Stimulated activated CD8-positive, alpha-beta memory T cell treated with anti-CD3 and anti-CD28 coated beads, Interleukin-7, amount 100 ng/mL, for 4 hours (primary cell): ENCODE measurements at places on chromosomes 7 and 10.
A peak's percentile ranks its signal among the peaks of the same experiment; 100 is the strongest.

- DNase-seq, result no peak
Measured at GRCh38 chr7:93414574-93414973, 159.9 kb downstream of the CALCR start.

DNA sequence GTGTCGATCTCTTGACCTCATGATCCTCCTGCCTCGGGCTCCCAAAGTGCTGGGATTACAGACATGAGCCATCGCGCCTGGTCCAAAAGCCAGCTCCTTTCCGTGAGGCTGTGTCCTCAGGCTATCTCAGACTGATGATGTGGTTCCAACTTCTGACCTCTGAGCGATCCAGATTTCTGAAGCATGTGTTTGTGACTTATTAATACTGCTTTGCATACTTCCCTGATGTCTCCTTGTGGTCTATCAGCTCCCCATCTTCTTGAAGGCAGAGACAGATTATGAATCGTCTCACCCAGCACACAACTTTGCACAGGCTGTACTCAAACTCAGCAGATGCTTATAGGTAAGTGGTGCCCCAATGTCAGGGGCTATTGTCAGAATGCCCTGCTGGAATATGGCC lies 2.0 kb upstream of the PLPP4 start:
- DNase-seq, result no peak

GRCh38 chr10:132265890-132266496 lies 41.8 kb downstream of the STK32C start:
- DNase-seq, result no peak

- peak; percentile 58 for DNase-seq
Measured at GRCh38 chr10:26860102-26860442, 686 bp downstream of the ABI1 start.

DNA sequence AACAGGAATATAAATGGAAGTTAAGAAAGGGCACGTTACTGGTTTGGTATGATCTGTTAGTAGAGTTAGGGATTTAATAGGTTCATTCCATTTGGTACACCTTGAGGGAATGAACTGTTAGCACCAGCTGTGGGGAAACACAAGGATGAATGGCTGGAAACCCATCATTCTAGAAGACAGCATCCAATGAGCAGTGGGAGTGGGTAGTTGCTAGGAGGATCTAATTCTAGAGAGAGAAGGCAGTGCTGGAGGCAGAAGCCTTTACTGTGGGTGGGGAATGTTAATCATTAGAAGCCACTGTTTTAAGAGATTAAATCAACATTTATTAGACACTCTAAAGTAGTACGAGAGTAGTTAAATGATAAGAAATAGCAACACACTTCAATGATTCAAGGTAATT lies 15.5 kb upstream of the GPR15LG start:
- no peak for DNase-seq

GRCh38 chr7:72754312-72754711 lies 73.7 kb downstream of the TYW1B start:
- DNase-seq, result no peak

DNA sequence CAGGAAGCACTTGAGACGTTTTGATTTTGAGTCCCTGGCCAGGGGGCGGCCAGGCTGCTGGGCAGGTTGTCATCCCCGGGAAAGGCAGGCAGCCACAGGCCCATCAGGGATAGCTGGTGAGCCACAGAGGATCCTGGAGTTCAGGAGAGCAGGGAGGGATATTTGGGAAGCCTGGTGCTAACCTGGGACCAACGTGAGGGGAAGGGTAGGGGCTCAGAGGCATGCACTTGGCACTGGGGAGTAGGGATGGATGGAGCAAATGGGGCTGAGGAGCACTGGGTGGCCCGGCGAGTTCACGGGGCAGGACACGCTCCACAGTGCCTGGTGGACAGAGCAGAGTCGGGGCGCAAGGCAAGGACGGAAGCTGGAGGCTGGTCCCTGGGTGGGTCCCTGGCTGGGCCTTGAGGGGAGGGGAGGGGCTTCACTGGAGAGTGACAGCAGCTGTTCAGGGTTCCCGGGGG lies 30.2 kb downstream of the LRRC27 start:
- DNase-seq, result no peak

DNA sequence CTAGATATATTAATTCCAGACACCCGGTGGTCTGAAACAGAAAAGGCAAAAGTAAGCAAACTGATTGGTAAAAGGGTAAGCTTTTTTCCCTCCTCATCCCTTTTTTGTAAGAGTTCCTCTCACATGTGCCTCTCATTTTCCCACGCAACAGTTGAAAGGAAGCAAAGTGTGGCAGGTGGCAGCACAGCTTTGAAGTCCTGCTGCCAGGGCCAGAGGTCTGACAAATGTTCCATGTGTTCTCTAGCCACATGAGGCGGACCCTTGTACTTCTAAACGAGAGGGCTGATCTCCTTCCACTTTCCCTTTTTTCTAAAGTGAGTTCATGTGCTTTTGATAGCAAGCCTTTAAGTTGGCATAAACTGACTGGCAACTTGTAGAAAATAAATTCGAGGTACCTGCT lies 217.5 kb downstream of the POLR1F start:
- no peak for DNase-seq

DNA sequence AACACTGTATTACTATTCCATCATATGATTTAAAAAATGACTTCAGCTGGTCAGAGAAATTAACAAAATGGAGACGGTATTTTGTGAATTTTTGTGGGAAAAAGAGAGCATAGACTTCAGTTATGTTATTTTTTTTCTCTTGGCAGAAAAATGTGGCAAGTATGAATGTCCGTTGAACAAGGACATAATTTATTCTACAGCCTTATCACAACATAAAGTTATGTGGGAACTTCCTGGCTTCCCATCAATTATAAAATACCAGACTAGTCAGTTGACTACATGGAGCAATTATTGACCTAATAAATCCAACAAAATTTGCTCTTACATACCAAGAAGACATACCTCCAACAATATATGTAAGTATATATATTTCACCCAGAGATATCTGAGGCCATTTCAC lies 88.6 kb upstream of the PPP1R3A start:
- DNase-seq, result no peak

GRCh38 chr7:20030915-20031362 lies 186.2 kb downstream of the MACC1 start:
- no peak for DNase-seq

DNA sequence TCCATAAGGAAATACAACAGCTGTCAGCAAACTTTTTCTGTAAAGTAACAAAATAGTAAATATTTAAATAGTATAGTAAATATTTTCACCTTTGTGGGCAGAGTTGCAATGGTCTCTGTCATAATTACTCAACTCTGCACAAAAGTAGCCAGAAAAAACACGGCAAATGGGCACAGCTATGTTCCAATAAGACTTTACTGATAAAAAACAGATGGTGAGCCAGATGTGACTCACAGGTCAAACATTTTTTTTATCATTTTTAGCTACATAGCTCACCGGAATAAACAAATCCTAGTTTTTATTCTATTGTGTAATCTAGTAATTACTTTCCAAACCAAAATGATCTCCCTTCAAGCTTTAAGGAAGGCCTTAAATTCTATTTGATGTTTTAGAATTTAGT lies 55.3 kb downstream of the NCAPG2 start:
- no peak for DNase-seq

- no peak for DNase-seq
Measured at GRCh38 chr7:46011059-46011458, 90.0 kb upstream of the IGFBP3 start.

DNA sequence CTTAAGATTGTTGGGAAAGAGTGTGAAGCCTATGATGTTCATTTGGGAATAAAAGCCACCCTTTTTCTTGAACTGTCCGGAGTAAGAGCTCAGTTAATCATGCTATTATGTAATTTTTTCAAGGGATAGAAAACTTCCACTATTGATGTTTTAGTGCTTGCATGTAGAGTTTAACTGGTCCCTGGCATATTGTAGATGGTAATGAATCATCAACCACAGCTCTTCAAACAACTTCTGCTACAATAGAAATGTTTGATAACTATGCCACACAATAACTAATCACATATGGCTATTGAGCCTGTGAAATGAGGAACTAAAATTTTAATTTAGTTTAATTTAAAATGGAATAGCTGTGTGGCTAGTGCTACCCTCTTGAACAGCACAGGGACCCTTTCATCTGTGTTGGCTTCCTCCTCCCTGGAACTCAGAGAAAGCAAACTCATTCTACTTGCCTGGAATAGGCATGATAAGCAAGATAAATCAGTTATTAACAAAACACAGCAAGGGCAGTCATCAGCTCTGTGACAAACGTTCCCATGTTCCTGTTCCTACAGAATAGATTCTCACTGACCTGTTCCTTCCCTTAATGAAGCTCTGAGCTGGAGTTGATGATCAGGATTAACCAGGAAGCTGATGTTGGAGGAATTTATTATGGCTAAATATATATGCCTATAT lies 4.9 kb upstream of the SRI start:
- no peak for DNase-seq

DNA sequence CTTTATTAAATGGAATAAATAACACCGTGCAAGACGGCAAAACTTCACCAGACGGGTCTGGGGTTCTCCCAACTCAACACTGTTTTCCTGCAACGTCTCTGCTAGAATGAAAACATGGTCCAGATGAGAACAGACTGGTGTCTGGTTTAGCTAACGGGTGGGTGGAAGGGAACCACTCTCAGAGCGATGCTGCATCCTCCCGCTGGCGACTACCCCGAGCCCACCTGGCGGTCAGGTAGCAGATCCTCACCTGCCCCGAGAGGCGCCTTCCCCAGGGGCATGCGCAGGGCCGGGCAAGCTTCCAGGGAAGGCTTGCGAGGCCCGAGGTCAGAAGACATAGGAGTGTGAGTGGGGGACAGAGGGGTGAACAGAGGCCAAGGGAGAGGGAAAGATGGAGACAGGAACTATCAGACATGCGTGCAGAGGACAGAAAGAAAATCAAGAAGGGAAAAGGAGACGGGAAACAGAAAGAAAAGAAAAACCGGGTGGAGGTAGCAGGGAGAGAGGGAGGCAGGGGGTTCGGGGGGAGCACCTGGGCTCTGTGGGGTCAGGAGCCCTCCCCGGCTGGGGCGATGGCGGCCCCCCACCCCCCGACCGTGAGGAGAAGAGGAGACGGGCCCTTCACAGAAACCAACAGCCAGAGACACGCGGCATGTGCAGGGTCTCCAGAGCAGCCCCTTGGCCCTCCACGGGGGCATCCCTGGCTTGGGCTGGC lies 222.0 kb downstream of the MAD1L1 start:
- DNase-seq, result no peak

DNA sequence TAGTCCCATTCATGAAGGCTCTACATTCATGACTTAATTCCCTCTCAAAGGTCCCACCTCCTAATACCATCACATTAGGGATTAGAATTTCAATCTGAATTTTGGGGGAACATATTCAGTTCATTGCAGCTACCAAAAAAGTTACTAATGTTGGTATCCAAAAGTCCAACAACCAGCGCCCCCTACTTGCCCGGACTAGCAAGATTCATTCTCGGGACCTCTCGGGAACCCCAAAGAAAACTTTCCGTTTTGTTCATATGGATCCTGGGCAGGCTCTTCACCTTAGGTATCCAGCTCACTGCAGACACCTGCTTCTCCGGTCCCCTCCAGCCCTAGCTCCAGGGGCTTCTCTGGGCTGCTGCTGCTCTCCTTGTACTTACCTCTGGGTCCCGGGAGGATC lies 8.9 kb upstream of the GRK5 start:
- no peak for DNase-seq

- DNase-seq, result no peak
Measured at GRCh38 chr10:48633381-48634197, 28.7 kb upstream of the ARHGAP22 start.

DNA sequence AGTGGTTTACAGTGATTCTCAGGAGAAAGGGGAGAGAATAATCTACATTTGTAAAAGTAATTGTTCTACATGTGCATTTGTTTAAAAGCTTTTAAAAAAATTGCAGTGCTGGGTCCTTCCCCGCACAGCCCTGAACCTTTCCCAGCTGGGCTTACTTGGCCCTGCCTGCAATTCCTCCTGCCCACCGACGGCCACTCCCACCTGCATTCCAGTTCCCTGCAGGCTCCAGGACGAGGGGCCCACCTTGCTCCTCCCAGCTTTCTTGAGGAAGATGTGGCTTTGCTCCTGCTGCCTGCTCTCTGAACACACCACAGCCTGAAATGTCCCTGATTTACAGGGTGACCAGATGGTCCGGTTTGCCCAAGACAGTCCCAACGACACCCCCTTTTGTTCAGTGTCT lies 222.7 kb downstream of the PRPF18 start:
- no peak for DNase-seq

GRCh38 chr7:10268034-10268433 lies 705.6 kb upstream of the PHF14 start:
- no peak for DNase-seq

DNA sequence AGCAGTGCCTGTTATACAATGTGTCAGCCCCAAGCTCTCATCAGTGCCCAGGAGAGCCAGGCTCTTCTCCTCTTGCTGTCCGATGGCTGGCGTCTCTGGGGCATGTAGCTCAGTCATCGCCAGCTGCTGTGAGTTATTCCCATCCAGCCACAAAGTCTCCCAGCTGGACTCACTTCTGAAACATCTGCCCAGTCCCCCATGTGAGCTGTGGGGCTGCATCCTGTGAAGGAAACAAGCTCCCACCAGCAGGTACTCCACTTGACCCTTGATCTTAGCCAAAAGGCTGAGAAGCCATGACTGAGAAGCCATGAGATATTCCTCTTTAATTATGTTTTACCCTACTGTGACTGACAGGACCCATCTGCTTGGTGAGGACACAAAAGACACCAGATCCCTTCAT lies 212.7 kb upstream of the IGFBP3 start:
- no peak for DNase-seq

GRCh38 chr10:45354261-45354660 lies 19.8 kb upstream of the ALOX5 start:
- no peak for DNase-seq

GRCh38 chr10:16843252-16843870 lies 26.1 kb upstream of the RSU1 start:
- no peak for DNase-seq

DNA sequence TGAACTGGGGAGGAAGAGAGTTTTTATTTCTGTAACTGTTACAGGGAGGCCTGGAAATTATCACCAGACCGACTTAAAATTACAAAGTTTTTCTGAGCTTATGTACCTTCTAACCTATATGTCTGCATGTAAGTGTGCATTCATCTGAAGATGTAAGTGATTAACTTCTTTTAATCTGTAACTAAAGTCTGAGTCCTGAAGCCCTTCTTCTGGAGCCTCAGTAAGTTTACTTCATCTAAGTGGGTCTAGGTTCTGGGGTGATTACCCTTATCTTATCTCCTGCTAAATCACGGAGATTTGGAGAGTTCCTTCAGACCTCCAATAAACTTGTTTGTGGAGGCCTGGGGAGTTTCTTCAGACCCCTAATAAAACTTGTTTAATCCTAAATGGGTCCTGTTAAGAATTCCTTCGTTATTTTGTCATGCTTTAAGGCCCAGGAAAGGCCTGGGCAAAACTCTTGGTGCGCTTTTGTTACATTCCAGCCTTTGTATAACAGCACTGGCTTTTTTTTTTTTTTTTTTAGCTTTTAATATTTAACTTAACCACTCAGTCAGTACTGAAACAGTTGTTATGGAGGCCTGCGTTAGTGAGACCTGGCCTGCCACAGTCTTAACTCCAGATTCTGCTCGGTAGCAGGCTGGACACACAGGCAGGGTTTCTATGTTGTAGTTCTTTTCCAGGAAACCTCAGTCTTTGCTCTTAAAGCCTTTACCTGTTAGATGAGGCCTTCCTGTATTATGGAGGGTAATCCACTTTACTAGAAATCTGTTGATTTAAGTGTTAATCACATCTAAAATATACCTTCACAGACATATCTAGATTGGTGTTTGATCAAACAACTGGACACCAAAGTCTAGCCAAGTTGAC lies 33.0 kb downstream of the TPST1 start:
- DNase-seq, result no peak

GRCh38 chr7:2821842-2822507 lies 22.1 kb downstream of the GNA12 start:
- DNase-seq, result no peak
